ENCODE measurements at places on chromosomes 3 and 15. TPM values are rescaled to one million over a fixed set of nuclear protein-coding genes. Genes with fewer than 3 reads are reported as not detected.
A peak's percentile ranks its signal among the peaks of the same experiment; 100 is the strongest.

DNA sequence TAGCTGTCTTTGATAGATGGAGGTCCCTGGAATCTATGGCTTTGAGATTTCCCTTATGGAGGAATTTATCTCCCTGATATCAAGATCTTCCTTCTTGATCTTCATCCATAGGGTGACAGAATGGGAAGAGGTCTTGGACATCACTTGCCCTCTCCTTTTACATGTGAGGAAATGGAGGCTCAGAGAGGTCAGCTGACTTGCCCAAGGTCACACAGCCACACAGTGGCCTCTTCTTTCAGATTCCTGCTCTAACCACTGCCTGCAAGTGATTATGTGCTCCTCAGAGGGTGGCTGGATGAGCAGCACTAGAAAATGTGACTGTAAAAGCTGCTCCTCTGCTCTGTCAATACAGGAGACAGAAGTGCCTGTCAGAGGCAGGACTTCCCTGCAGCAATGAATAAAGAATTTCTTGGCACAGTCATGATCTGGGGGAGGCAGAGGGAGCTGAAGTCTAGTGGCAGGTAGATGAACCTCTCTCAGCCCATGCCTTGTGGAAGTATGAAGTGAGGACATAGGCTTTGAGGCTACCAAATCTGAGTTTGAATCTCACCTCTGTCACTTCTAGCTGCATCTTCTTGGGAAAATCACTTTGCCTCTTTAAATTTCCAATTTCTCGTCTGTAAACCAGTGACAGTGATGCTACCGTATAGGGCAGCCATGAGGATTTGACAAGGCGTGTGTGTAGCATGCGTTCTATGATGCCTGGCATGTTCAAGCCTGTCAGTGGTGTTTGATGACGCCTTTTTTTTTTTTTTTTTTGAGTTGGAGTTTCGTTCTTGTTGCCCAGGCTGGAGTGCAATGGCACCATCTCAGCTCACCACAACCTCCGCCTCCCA, 12.0 kb downstream of the SSUH2 start:
- no peaks in the 10 kb centered on the region for H3K27me3 ChIP-seq
- H3K4me1 ChIP-seq: peaks cover 5% of the 10 kb centered on the region
- no peak overlapping the region for H3K27ac ChIP-seq
- H3K36me3 ChIP-seq: peaks cover 19% of the 10 kb centered on the region
- DNase-seq: no peak
- H3K4me3 ChIP-seq: no peak overlapping the region

- H3K27me3 ChIP-seq: no peaks in the 10 kb centered on the region
- no peaks in the 10 kb centered on the region for H3K4me1 ChIP-seq
- no peak for DNase-seq
- no peak overlapping the region for H3K4me3 ChIP-seq
- no peaks in the 10 kb centered on the region for H3K36me3 ChIP-seq
These were observed 943.9 kb downstream of the ROBO1 start for GRCh38 chr3:78823859-78824258.

DNA sequence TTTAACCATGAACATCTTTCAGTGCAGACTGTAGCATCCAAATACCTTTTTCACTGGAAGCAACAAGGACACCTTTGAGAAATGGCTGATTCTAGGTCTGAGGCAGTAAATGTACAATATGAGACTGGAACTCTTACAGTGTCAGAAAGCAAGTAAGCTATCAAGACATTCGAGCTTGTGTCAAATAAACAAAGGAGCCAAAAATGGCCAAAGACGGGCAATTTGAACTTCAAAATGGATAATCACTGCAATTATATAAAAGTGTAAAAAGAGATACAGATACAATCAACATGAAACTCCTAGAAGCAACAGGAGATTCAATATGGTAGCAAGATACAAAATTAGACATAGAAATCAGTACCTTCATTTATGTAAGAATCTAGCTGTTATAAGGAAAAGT, 138.5 kb upstream of the CCDC54 start:
- no peaks in the 10 kb centered on the region for H3K4me1 ChIP-seq
- no peak overlapping the region for H3K27ac ChIP-seq
- no peak for DNase-seq

DNA sequence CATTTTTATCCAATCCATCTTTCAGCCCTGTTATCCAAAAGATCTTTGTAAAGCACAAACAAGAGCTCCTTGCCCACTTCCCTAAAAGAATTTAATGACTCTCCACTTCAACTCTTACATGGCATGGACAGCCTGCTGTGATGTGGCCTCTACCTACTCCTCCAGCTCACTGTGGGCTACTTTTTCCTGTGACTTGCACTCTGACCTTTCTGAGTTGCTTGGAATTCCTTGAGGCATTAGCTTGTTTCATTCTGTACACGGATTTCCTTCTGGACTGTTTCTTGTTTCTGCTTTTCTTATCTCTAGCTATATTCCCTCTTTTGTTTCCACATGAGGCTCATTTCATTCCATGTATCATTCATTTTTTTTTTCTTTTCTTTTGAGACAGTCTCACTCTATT, 15.2 kb downstream of the QTRT2 start:
- no peak overlapping the region for H3K27ac ChIP-seq
- no peaks in the 10 kb centered on the region for H3K4me1 ChIP-seq
- no peaks in the 10 kb centered on the region for H3K27me3 ChIP-seq
- peaks cover 87% of the 10 kb centered on the region for H3K36me3 ChIP-seq
- no peak for DNase-seq
- no peak overlapping the region for H3K4me3 ChIP-seq

DNA sequence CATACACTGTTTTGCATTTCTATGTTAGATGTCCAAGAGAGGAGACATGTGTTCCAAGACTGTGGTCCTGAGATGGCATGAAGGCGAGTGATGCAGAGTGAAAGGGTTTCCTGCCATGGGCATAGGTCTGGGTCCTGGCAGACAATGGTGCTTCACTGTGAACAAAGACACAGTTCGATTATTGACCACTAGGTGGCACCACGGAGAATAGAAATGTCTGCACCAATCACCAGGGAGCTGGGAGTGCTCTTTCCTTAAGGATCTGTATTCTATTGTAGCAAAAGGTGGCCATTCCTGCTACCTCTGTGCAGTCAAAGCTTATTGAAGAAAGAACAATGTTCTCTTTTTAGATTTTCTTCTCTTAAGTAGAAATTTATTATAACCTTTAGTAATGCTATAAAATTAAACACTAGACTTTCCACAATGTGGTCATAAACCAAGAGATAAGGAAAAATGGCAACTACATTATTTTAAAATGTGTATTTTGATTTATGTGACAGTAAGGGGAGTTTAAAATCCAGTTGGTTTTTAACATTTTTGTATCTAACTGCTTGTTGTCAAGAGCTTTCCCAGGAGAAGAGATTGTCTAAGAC, 88.7 kb downstream of the GABRG3 start:
- peaks cover 11% of the 10 kb centered on the region for H3K27me3 ChIP-seq
- no peaks in the 10 kb centered on the region for H3K4me1 ChIP-seq
- H3K36me3 ChIP-seq: no peaks in the 10 kb centered on the region
- peak; percentile 90 for DNase-seq

DNA sequence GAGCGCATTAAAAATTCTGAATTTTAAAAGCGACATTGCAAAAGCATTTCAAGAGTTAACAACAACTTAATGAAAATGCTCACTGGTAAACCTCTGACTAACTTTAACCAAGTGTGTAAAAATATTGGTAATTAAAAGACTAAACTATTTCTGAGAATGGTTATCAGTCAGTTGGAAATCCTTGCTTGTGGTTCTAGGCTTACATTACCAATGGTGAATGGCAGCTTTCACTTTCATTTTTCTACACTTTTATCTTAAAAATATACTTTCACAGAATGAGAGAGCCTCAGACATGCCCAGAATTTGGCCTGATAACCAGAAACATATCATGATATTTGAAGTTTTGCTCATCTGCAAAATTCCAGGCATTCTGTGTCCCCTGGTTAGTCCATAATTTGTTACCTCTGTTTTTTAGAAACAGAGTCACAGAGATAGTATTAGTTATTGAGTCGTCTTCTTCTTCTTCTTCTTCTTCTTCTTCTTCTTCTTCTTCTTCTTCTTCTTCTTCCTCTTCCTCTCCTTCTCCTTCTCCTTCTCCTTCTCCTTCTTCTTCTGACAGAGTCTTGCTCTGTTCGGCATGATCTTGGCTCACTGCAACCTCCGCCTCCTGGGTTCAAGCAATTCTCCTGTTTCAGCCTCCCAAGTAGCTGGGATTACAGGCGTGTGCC, 5.5 kb upstream of the RNF111 start:
- no peaks in the 10 kb centered on the region for H3K27me3 ChIP-seq
- no peaks in the 10 kb centered on the region for H3K36me3 ChIP-seq
- H3K4me3 ChIP-seq: no peak overlapping the region

DNA sequence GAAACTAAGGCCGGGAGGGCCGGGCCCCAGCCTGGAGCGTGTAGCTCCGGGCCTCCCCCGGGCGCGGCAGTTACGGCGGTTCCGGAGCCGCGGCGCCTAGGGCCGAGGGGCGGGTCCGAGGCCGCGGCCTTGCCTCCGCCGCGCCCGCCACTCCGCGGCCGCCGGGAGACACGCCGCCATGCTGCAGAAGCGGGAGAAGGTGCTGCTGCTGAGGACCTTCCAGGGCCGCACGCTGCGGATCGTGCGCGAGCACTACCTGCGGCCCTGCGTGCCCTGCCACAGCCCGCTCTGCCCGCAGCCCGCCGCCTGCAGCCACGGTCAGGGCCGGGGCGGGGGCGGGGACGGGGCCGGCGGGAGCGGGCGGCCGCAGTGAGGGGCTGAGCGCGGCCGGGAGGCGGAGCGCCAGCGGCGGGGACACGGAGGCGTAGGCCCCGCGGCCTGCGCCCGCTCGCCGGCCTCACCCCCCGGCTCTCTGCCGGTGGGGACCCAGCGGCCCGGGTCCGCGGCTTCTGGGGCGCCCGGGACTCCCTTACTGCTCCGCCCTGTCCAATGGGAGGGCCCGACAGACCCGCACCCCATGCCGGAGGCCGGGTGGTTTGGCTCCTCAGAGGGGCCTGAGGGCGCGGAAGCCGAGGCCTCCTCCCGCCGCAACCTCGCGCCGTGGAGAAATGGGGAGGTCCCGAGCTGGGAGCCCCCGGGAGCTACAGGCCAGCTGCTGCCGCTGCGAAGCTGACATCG, at the start of gene DIS3L:
TSS of gene DIS3L (plus strand) at position 150 of the 738 bp plus-strand sequence. CDS start at position 179, 29 bp downstream.
- peak within 1 kb of the TSS; percentile 7 for H3K27ac ChIP-seq
- peaks cover 7% of the 10 kb centered on the region for H3K4me1 ChIP-seq
- peaks cover 2% of the 10 kb centered on the region for H3K36me3 ChIP-seq
- H3K4me3 ChIP-seq: peak within 1 kb of the TSS; percentile 82

GRCh38 chr15:101669744-101670143, 17.6 kb upstream of the TM2D3 start:
- no peaks in the 10 kb centered on the region for H3K27me3 ChIP-seq
- H3K4me3 ChIP-seq: no peak overlapping the region
- no peak overlapping the region for H3K27ac ChIP-seq
- no peaks in the 10 kb centered on the region for H3K4me1 ChIP-seq
- no peak for DNase-seq

GRCh38 chr3:73552700-73553099, 72.0 kb downstream of the PDZRN3 start:
- H3K27me3 ChIP-seq: no peaks in the 10 kb centered on the region
- H3K4me3 ChIP-seq: no peak overlapping the region
- no peak for DNase-seq
- no peak overlapping the region for H3K27ac ChIP-seq

GRCh38 chr3:40679290-40679689, 154.5 kb downstream of the ZNF621 start:
- H3K36me3 ChIP-seq: no peaks in the 10 kb centered on the region
- no peaks in the 10 kb centered on the region for H3K4me1 ChIP-seq
- H3K4me3 ChIP-seq: no peak overlapping the region
- no peaks in the 10 kb centered on the region for H3K27me3 ChIP-seq
- no peak overlapping the region for H3K27ac ChIP-seq
- no peak for DNase-seq

GRCh38 chr3:10495003-10495402, 10.4 kb downstream of the ATP2B2 start:
- no peak overlapping the region for H3K27ac ChIP-seq
- no peaks in the 10 kb centered on the region for H3K27me3 ChIP-seq
- DNase-seq: peak; percentile 70
- H3K36me3 ChIP-seq: no peaks in the 10 kb centered on the region
- H3K4me3 ChIP-seq: no peak overlapping the region
- H3K4me1 ChIP-seq: no peaks in the 10 kb centered on the region

CSNK1G1 gene
- 24.0 TPM for total RNA-seq

PROS1 gene
- total RNA-seq: 52.4 TPM

CD86 gene
- total RNA-seq: not detected

CACNA2D3 gene
- 0.42 TPM for total RNA-seq

CTXN2 gene
- not detected for total RNA-seq

ZKSCAN7 gene
- 15.5 TPM for total RNA-seq
